AG08396 (cell line): ENCODE measurements at places on chromosomes 4 and X.

DNA sequence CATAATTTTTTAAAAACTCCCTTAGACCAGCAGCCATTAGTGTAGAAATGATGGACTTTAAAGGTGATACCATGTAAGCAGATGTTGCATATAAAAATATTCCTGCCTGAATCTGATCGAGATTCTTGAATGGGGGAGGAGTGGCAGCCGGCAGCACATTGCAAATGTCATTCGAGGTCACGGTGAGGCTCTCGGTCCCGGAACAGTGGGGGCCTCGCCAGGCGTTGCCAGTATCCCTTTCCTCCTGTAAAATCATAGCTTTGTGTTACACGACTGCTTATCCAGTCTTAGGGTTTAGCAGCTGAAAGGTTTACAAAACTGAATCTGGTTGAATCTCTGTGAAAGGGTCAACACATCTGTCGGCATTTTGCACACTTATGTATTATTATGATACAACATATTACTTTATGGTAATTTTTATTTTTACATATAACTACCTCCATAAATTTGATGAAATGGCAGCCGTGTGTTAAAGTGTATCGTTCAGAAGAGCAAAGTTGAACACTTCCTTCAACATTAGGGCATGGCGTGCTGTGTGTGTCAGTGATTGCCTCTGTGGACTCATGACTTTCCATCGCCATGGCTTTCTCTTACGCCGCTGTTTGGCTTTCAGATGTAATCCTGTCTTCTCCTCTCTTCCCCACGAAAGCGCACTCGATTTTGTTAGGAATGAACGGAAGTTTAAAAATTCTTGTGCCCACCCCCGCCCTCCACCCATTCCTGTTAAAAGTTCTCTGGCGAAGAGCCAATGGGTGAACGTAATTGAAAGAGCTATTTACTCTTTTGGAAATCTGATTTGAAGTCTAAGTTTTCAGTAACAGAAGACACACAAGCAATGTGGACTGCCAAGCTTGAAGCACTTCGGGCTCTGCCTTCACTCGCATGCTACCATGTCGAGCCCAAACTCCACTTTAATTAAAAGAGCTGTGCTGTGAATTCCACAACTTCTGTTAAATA, 114.8 kb downstream of the STOX2 start:
- no peak for DNase-seq

DNA sequence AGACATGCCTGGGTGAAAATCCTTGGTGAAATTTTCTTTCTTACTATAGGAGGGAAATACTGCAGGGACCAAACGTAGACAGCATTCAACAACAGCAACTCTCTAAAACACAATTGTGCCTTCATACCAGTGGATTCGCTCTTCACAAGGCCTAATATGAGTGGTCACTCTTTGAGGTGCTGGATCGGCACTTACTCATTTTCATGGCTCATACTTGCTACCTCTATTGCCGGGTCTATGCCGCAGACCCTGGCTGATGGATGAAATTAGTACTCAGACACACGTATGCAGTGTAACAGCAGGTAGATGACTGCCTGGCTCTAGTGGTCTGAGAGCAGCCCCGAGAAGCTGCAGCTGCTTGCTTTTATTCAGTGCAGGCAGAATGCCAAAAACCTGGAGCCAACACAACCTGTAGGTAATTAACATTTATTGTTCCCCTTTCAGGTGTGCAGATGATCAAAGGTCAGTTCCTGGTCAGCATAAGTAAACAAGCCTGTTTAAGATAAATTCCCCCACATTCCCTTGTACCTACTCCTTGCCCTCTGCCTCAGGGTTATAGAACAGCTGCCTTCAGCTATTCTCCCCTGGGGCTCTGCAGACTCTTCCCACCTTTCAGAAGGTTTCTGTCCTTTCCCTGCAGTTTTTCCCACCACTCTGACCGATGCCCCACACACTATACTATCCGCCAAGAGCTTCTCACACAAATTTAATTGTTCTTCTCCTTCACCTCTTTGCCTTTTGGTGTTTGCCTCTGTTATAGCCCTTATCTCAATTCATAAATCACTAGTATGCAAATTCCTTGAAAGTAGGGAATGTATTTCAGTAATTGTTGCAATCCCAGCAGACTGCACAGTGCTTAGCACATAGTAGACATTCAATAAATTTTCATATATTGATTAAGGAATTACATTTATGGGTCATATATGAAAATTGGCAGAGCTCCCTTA, 210.0 kb downstream of the SPANXN3 start:
- DNase-seq, result no peak

DNA sequence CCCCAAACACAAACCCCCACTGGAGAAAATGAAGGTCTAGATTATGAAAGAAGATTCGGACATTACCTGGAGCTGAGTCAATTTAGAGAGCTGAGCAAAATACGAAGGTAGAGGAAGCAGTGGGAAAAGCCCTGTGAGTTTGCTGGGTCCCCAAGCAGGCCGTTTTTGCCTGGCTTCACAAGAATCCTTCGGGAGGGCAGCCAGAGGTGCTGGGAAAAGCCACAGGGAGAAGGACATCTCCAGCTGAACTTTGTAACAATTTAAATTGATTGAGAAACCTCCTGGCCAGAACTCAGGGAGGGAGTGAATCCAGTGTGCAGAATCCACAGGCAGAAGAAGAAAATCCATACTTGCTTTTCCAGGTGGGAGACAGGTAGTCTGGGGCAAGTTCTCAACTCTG, 319.1 kb upstream of the CT83 start:
- no peak for DNase-seq

DNA sequence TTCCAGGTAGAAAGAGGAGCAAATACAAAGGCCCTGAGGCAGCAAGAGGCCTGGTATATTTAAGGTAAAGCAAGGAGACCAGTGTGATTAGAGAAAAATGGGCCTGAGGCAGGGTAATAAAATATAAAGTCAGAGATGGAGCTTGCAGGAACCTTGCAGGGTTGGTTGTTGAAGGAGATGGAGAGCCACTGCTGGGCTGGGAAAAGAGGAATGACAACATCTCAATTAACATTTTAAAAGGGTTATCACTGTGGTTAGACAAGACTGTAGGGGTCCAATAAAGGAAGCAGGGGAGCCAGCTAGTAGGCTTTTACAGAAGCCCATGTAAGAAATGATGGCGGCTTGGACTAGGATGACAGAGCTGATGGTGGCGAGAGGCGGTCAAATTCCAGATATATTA, 205.5 kb upstream of the MBNL3 start:
- no peak for DNase-seq

DNA sequence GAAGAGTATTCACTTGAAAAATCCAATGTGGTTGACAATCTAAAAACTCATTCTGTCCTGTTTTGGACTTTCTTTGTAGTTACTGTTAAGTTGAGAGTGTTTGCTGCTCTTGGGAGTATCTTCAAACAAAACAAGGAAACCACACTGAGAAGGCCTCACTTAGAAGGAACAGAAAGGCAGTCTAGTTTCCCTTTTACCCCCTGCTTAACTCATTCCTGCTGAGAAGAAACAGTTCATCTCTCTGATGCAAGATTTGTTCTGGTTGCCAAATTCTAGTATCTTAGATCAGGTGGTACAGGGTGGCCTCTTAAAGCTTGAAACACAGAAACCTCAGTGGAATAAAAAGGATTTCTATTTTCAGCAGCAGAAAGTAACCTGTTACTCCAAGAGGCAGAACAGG, 41.4 kb downstream of the GUCY2F start:
- no peak for DNase-seq

DNA sequence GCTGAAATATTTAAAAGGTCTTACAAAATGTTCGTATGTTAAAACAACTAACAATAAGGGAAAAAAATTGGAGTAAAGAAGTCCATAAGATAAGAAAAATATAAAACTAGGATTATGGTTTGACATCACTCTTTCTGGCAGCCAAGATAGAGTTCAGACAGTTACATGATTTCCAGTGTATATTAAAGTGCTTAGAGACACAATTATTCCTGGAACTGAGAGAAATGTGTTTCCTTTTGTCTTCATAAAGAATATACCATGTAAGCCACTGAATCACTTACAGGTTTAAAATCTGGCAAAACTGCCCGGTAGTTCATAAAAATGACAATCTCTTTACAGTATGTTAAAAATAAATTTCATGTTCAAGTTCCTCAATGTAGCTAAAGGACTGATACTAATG, 538.7 kb upstream of the ATOH1 start:
- no peak for DNase-seq
